Activated T-helper 17 cell treated with anti-CD3 and anti-CD28 coated beads, Interleukin-2, amount 50 U/mL, for 72 hours (primary cell): ENCODE measurements at places on chromosomes 5 and 9. TPM values are rescaled to one million over a fixed set of nuclear protein-coding genes. Genes with fewer than 3 reads are reported as not detected.

GRCh38 chr5:1231354-1231905 lies 6.2 kb downstream of the SLC6A18 start:
- no peak for ATAC-seq

Gene ZNF883
- total RNA-seq: 0.71 TPM

- no peak for ATAC-seq
These were observed 29.7 kb upstream of the CER1 start for GRCh38 chr9:14752271-14752670.

DNA sequence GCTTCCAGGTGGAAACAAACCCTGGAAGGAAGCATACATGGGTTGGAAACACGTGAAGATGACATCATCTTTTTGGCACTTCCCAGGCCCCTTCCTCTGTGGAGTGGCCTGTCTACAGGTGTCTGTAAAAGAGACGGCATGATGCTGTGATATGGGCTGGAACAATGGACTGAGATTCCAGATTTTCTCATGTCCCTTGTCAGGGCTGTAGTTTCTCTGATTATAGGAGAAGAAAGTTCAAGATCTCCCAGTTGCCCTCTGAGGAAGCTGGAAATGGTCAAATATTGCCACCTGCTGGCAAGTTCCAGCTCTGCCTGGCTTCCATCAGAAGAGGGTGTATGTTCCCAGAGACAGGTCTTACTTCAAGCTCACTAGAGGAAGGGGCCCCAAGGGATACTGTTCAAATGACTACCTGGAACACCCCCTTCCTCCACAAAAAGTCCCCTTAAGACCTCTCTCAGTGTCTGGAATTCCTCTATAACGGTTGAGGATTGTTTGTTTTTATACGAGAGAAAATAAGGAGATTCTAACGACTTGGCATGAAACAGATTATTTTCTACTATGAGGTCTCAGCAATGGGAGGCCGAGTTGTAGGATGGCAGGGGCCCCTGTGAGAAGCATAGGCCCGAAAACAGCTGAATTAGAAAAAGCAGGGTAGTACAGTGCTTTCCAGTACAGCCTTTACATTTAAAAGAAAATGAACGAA lies 7.3 kb upstream of the ANXA6 start:
- peak; percentile 98 for ATAC-seq

Gene SLC6A3
- total RNA-seq: not detected

DNA sequence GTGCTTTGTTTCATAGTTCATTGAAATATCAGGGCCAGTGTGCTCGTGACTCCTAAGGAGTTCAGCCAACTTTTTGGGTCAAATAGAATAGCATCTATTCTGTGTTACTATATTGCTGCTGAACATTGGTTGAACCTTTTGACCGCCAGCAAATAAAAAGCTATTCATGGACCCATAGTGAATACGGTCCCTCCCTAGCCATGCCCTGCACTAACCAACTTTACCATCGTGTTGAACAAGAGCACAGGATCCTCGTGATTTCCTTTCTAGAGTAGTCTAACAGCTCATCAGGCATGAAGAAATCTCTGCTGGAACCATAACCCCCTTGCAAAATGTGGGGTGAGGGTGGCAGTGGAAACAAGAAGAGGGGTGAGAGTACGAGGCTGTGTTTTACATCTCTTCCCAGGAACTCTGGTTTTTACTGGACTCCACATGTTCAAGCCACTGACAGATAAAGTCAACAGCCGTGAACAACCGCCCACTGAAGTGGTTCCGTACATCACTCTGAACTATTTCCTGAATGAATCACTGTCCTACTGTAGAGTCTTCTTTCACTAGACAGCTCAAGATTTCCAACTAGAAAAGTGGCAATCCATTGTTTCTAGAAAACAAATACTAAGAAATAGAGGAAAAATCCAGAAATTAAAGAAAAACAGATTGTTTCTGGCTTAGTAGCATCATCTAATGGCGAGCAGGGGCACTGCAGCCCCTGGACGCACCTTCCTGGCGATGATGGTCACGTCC lies 70.1 kb upstream of the SPATA31E1 start:
- peak; percentile 95 for ATAC-seq

Gene RORB
- total RNA-seq: not detected

DNA sequence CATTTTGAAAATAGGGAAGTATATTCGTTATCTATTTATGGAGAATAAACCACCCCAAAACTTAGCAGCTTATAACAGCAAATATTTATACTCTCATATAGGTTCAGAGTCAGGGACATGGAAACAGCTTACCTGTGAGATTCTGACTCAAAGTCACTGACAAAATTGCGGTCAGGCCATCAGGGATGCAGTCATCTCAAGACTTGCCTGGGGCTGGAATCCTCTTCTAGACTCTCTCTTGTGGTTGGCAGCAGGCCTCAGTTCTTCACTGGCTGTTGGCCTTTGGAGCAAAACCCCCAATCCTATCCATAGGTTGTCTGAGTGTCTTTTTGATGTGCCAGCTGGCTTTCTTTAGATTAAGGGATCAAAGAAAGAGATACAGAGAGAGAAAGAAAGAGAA lies 275.6 kb downstream of the SEC61B start:
- ATAC-seq: peak; percentile 26

- ATAC-seq: no peak
These were observed 24.2 kb upstream of the MACIR start for GRCh38 chr5:103234239-103234975.
